ENCODE measurements at places on chromosomes 7 and 10.

DNA sequence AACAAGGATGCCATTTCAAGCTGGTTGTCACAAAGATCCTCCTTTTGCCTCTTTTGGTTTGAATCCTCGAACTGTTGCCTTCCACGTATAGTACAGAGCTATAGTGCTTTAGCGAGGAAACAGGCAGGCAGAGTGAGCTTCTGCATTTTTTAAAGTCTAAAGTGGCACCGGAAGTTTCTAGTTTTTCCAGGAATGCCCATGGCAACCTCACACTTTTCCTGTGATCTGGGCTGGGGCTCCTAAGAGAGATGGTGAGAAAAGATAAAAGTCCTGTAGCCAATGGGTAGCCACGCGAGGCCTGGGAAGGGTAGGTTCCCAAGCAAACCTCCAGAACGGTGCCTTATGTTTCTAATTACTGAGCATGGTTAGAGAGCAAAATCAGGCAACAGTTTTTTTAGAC lies 76.7 kb downstream of the CALD1 start:
- DNase-seq: no peak

DNA sequence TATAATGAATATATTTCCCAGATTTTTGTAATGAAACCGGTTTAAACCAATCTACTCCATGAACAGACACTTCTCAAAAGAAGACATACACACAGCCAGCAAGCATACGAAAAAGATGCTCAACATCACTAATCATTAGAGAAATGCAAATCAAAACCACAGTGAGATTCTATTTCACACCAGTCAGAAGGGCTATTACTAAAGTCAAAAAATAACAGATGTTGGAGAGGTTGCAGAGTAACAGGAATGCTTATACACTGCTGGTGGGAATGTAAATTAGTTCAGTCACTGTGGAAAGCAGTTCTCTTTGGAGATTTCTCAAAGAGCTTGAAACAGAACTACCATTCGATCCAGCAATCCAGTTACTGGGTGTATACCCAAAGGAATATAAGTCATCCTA lies 240.7 kb downstream of the TSPAN12 start:
- DNase-seq: no peak

DNA sequence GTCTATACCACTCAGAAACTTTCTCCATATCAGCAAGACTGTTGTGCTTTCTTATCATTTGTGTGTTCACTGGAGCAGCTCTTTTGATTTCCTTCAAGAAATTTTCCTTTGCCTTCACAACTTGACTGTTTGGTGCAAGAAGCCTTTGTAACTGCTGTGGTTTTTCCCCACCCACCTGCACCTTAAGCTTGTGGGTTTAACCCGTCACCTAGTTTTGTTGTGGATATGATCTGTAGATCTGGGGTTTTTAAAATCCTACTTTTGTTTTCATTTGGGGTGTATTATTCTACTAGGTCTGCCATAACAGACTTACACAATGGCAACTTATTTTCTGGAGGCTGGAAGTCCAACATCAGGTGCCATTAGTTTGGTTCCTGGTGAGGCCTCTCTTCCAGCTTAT lies 30.5 kb upstream of the CHST3 start:
- DNase-seq: no peak

DNA sequence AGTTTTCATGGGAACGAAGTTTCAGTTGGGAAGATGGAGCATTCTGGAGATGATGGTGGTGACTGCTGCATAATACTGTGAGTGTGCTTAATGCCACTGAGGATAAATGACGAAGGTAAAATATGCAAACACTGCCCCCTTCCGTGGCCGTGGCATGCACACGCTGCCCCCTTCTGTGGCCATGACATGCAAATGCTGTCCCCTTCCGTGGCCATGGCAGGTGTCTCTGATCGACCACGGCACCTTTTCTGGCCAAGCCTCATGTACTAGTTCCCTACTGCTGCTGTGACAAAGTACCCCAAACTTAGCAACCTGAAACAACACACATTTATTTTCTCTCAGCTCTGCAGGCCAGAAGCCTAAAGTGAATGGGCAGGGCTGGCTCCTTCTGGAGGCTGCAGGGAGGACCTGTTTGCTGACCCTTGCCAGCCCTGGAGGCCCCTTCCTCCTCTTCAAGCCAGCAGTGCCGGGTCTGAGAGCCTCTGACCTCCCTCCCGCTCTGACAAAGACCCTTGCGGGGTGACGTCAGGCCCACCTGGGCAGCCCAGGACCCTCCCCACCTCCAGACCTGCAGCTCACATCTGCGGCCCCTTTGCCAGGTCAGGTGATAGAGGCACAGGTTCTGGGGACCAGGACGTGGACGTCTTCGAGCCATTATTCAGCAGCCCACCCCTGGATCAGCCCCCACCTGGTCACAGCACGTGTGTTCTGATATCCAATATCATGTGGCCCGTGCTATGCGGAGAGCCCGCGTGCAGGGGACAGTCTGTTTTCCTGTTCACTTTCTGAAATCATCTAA lies 82.0 kb downstream of the MICALL2 start:
- no peak for DNase-seq

- no peak for DNase-seq
These were observed 37.1 kb downstream of the EBLN1 start for GRCh38 chr10:22180724-22181123.
